ENCODE measurements at places on chromosomes 16 and 17. TPM values are rescaled to one million over a fixed set of nuclear protein-coding genes. Genes with fewer than 3 reads are reported as not detected.
A peak's percentile ranks its signal among the peaks of the same experiment; 100 is the strongest.

The NOMO2 gene
- 30.3 TPM for total RNA-seq

The TBC1D3G gene
- not detected for total RNA-seq

The ADAP2 gene
- total RNA-seq, result 0.90 TPM

The CNTNAP1 gene
- total RNA-seq, result 41.5 TPM

The MYLK3 gene
- not detected for total RNA-seq

The CCDC144A gene
- total RNA-seq, result 13.7 TPM

DNA sequence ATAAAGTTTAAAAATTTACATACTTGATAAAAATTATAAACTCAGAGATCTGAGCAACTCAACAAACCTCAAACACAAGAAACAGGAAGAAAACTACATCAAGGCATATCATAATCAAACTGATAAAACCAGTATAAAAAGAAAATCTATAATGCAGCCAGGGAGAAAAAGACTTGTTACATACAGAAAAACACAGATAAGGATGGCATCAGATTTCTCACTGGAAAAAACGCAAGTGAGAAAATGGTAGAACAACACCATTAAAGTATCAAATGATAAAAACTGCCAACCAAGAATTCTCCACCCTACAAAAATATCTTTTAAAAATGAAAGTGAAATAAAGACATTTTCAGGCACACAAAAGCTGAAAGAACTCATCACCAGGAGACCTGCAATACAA lies 71.0 kb downstream of the CACNG1 start:
- no peak for DNase-seq

DNA sequence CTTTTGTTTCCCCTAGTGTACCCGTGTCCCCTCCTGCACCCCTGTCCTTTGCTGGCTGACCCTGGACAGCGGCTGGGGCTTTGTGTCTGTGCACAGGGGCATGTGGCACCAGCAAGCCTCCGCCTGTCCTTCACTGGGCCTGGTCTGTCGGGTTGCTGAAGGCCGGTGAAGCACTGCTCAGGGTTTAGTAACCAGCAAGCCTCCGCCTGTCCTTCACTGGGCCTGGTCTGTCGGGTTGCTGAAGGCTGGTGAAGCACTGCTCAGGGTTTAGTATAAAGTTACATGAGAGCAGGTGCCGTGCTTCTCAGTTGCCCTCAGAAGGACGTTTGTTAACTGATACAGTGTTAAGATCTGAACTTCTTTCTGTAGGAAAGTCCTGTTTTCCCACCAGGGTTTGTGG lies 33.8 kb downstream of the DEF8 start:
- no peak for DNase-seq

- DNase-seq, result peak; percentile 84
These were observed 50.4 kb upstream of the CIBAR2 start for GRCh38 chr16:85162478-85163277.

DNA sequence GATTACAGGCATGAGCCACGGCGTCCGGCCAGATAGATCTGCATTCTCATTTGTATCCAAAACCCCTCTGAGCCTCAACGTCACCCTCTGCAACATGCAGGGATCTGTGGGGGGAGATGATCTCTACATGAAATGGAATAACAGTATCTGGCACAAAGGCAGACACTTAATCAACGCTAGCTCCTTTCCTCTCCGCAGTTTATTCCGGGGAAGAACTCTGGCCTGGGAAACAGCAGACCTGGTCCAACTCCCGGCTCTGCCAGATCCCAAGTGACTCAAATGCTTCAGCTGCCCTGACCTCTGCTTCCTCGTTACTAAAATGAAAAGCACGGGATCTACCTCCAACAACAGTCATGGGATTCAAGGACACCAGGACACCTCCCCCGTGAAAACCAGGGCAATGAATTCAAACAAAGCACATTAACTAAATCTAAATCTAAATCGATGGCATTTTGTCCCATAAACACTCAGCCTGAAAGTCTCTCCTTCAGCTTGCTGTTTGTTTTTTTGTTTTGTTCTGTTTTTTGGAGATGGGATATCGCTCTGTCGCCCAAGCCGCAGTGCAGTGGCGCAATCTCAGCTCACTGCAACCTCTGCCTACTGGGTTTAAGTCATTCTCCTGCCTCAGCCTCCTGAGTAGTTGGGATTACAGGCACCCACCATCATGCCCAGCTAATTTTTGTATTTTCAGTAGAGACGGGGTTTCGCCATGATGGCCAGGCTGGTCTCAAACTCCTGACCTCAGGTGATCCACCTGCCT lies 78.2 kb downstream of the NXN start:
- DNase-seq, result peak; percentile 84

GRCh38 chr16:69709456-69710084 lies 16.8 kb downstream of the NQO1 start:
- DNase-seq, result peak; percentile 84

GRCh38 chr16:75702242-75702641 lies 981 bp upstream of the DUXB start:
- no peak for DNase-seq

DNA sequence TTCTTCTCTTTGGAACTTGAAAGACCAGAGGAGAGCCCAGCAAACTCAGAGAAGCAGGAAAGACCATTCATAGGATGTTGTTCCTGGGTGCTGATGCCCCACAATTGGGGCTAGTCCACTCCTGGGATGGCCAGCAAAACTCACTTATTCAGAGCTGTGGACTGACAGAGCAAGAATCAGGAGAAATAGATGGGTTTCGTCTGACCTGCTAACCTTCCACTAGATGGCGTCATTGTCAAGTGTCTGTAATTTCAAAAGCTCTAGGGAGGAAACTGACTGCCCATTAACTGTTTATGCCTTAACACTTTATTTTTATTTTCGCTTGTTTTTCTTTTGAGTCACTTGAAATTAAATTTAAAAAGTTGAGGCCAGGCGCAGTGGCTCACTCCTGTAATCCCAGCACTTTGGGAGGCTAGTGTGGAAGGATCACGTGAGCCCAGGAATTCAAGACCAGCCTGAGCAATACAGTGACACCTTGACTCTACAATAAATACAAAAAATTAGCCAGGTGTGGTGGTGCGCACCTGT lies 28.7 kb upstream of the MILR1 start:
- DNase-seq, result peak; percentile 91

GRCh38 chr17:4476017-4476416 lies 22.7 kb upstream of the SPNS2 start:
- DNase-seq, result no peak

DNA sequence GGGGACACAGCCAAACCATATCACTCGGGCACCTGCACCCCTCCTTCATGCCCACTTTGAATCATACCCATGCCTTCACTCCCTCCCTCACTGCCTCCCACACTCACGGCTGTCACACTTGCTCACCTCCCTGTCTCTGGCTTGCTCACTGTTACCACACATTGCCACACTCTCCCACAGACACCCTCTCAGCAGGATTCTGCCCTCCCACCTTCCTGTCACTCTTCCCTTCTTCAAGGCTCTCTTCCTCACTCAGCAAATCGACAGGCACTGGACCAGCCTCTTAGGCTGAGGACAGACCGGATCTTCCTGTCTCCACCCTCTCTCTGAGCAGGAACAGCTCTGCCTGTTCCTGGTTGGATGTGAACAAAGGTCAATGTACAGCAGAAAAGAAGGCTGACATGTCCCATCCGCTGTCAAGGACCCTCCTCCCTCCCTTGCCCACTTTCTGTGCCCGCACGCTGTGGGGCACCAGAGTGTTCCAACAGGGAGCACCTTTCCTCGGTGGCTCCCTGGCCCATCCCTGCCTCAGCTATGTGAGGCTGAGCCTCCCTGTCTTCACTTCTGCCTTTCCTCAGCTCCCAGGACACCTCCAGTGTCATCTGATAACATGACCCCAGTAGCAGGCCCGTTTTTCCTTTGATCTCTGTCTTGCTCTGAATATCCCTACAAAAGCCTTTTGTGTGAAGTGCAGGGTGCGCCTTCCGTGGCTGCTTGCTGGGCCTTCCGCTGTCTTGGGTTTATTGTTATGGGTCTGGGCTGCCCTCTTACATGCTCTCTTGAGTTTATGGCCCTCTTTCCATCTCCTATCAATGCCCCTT lies 47.0 kb downstream of the CCDC182 start:
- no peak for DNase-seq

DNA sequence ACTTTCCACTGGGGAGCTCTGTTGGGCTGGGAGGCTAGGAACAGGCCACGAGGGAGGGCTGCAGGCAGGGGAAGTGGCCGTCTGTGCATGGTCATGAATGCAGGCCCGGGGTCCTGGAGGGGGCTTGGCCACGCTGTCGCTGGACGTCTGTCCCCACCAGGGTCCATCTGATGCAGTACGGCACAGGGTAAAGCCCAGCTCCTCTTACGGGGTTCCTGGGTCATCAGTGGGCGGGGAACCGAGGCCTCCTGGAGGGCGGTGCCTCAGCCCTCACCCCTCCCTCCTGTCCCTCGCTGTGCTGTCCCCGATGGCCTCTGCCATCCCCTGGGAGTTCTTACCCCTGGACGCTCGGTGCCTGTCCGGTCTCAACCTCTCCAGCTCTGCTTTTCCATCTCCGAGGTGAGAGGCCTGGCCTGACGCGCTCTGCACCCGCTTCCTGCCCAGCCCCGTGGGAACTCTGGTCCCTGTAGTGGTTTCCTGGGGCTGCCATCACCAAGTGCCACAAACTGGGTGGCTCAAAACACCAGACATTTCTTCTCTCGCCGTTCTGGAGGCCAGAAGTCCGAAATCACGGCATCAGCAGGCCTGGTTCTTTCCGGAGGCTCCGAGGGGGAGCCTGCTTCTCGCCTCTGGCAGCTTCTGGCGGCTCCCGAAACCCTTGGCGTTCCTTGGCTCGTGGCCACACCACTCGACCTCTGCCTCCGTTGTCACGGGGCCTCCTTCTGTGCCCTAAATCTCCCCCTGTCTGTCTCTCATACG lies 182.8 kb downstream of the SEC14L1 start:
- peak; percentile 48 for DNase-seq

DNA sequence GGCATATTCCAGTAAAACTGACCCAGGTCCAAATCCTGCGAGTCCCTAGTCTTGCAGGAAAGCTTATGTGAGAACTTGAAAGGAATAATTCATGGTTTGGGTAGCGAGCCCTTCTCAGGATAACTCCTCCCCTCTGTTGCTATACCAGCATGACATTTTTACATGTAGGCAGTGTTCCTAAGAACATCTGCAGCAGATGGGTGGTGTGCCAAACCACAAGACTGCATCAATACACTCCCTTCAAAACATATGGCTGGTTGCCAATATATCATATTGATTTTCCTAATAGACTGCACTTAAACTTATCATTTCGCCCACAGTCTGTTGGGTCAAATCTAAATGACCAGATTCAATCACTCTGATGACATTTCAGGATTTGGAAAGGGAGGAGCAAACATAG lies 19.9 kb downstream of the PSME3IP1 start:
- DNase-seq, result peak; percentile 62

- DNase-seq, result peak; percentile 51
These were observed 13.1 kb upstream of the SREBF1 start for GRCh38 chr17:17849845-17850373.

Data from fibroblast of the aortic adventitia (primary cell).